RWPE1 (cell line): ENCODE measurements at places on chromosomes 12 and 14.

- DNase-seq, result peak; percentile 37
Observed at GRCh38 chr14:59631237-59631636, 54.6 kb upstream of the CCDC175 start.

DNA sequence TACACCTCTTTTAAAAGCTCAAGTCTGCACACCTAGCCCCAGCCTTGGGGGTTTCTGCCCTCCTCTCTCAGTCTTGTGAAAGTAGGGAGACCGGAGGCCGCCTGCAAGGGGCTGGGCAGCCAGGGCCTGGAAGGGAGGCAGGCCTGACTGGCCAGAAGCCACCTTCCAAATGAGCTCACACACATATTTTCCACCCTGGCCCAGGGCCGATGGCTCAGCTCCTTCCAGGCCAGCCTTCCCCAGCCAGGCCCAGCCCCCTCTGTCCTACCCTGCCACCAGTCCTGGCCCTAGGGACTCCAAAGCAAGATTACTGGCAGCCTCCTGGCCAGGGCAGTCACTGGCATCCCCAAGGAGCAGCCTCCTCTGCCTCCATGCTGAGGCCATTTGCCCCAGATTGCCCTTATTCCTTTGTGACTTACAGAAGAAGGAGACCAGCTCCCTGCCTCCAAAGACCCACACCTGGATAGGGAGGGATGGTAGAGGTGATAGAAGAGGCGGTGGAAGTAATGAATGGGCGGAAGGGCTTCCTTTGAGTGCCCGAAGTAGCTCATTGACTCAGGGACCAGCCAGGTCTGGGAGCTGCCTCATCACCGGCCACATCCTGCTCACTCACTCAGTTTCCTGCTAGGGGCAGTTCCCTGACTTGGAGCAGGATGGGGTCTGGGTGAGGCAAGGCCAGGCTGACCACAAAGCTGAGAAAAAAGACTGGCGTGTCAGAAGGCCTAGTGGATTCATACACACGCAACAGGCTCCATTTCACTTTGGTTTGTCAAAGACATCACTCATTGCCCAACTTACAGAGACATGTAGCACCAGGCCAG lies 14.8 kb downstream of the MMP14 start:
- peak; percentile 48 for DNase-seq

GRCh38 chr12:54427106-54427505 lies 8.0 kb upstream of the ITGA5 start:
- DNase-seq, result no peak

GRCh38 chr12:44847888-44848702 lies 28.0 kb downstream of the NELL2 start:
- DNase-seq, result no peak

DNA sequence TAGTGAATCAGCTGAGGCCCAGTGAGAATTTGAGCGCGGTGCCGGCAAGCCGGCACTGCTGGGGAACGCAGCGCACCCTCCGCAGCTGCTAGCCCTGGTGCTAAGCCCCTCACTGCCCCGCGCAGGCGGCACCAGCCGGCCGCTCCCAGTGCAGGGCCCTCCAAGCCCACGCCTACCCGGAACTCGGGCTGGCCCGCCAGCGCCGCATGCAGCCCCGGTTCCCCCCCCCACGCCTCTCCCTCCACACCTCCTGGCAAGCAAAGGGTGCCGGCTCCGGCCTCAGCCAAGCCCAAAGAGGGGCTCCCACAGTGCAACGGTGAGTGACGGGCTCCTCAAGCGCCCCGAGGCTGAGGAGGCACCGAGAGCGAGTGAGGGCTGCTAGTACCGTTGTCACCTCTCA lies 54.5 kb upstream of the VASH1 start:
- DNase-seq, result no peak

DNA sequence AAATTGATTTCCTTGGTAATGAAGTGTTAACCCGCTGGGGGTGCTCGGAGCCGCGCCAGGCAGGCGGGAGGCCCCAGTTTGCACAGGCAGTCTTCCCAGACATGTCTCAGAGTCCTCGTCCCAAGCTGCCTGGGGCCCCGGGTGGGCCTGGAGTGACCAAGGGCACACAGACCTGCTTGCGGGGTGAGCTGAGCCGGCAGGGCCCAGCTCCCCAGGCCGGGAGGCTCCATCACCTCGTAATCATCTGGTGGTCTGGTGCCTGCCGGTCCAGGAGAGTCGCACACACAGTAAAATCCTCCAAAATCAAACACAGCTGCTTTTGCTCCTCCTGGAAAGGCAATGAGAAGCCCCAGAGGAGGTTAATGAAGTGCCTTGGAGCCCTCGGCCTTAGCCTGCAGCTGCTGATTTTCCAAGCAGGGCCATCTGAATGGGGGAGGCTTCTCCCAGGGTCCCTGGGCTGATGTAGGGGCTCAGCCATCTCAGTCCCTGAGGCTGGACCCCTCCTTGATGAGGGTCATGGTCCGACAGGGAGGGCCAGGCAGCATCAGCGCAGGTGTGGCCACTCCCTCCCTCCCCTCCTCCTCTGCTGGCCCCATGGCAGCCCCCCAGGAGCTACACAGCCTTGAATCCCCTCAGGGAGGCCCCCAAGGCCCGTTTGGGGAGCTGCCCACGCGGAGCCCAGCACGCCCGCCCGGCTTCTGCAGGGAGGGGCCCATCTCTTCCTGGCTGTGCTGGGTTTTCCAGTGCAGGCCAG lies 39.4 kb upstream of the FBRSL1 start:
- no peak for DNase-seq

GRCh38 chr12:94042321-94042720 lies 106.1 kb upstream of the PLXNC1 start:
- DNase-seq, result no peak
